ENCODE measurements at places on chromosomes 12 and 14.

DNA sequence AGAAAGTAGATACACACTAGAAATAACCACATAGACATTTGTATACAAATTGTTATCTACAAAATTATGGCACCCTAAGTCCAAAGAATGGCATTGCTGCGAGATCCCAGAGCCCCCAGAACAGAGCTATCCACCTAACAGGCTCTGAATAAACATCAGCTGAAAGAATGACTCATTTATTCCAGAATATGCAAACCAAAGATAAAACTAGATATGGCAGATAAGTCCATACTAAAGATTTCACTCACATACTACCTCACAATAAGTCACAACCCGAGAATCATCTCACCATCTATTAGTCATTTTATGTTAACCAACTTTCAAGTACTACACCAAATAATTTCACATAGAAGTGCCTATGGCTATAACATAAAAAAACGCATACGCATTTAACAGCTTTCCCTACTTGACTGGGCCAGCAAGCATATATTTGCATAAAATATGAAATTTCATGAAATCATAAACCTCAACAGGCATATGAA is 5.6 kb downstream of the CNIH1 start:
- DNase-seq: peak; percentile 71

DNA sequence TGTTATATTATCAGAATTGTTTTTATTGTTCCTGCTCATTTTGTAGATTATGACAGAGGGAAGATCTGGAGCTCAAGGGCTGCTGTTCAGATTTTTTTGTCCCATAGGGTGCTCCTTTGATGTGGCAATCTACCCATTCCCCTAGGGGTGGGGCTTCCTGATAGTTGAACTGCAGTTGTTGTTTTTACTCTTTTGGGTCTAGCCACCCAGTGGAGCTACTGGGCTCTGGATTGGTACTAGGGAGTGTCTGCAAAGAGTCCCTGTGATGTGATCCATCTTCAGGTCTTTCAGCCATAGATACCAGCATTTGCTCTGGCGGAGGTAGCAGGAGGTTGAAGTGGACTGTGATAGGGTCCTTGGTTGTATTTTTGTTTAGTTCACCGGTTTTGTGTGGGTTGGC is 57.9 kb upstream of the SLCO1B1 start:
- no peak for DNase-seq

DNA sequence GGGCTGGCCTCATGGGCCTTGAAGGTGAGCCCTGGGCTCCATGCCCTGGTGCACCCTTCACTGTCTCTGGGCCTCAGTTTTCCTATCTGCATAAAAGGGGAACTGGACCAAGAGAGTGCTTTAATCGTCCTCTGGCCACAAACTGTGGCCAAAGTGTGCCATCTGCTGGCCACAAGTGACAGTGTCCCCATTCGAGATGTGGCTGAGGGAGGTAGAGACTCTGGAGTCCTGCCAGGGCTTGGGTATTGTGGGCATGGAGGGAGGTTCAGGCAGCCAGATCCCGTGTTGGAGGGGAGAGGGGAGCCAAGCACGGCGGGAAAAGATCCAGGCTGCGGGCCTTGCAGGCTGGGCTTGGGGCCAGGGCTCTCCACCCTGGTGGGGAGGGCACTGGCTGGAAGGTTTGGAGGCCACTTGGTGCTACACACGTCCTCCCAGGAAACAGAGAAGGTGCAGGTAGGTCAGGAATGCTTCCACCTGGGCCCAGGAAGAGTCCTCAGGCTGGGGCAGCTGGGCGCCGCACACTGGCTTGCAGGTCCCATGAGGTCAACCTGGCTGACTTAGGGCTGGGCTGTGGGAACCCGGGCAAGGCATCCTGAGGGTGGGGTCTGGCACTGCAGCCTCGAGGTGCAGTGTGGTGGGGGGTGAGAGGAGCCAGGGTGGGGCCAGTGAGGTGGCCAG is 7.3 kb upstream of the KIF26A start:
- DNase-seq: peak; percentile 22

- DNase-seq: peak; percentile 57
Measured at GRCh38 chr14:61051051-61051450, 70.0 kb downstream of the SLC38A6 start.

GRCh38 chr12:33575346-33575745 is 135.7 kb upstream of the SYT10 start:
- DNase-seq: no peak

- no peak for DNase-seq
Measured at GRCh38 chr14:58265401-58265800, 20.8 kb downstream of the PSMA3 start.

DNA sequence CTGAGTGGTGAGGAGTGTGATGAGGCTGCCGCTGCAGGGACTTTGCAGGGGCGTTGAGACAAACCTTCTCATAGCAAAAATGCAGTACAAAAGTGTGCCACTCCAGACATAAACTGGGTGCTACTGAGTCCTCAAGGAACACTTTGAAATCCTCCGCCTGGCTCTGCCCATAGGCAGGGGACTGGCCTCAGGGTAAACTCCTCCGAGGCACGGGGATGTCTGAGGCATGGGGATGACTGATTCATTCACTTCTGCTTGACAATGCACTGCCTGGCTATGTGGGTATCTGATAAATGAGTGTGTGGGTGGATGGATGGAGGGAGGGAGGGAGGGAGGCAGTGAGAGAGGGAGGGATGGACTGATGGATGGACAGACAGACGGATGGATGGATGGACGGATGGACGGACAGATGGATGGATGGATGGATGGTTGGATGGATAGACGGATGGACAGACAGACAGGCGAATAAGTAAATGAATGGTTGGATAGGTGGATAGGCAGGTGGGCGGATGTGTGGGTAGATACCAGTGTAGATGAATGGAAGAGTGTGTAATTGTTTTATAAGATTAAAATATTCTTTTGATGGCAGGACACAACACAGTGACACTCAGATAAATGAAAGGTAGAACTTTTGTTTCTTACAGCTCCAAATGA is 2.1 kb upstream of the BDKRB2 start:
- DNase-seq: no peak

GRCh38 chr12:62730649-62731048 is 204.3 kb downstream of the PPM1H start:
- peak; percentile 78 for DNase-seq

DNA sequence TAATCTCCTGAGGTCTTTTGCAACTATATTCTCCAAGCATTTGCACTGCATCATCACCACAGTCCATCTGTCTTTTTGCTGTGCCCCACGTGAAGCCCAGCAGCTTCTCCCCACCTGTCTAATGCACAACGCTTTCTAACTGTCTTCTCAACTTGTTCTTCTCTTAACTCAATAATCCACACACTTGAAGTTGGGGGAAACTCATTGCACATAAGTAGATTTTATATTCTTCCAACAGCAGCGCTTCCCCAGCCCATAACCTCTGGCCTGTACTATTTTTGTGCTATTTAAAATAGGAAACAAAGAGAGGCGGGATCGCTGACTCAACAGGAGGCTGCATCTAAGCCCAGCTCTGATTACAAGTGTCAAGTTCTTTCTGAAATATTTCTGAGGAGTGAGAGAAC is 226.7 kb downstream of the GXYLT1 start:
- DNase-seq: peak; percentile 5

DNA sequence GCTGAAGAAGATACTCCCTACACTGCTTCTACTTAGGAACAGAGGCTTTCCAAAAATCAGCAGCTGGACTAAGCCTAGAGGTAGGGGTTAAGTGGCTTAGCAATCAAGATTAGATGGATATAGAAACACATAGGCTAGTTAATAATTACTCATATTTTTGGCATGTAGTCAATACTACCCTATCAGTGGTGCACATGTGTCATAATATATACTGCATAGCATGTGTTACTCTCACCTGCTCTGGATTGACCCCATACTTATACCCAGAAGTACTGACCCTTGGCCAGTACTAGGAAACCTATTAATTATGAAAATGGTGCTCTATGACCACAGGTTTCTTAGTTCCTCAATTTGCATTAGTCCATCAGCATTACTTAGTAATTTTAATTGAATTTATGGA is 528.4 kb upstream of the LMO3 start:
- no peak for DNase-seq

GRCh38 chr12:90013409-90013808 is 304.8 kb upstream of the ATP2B1 start:
- DNase-seq: no peak

DNA sequence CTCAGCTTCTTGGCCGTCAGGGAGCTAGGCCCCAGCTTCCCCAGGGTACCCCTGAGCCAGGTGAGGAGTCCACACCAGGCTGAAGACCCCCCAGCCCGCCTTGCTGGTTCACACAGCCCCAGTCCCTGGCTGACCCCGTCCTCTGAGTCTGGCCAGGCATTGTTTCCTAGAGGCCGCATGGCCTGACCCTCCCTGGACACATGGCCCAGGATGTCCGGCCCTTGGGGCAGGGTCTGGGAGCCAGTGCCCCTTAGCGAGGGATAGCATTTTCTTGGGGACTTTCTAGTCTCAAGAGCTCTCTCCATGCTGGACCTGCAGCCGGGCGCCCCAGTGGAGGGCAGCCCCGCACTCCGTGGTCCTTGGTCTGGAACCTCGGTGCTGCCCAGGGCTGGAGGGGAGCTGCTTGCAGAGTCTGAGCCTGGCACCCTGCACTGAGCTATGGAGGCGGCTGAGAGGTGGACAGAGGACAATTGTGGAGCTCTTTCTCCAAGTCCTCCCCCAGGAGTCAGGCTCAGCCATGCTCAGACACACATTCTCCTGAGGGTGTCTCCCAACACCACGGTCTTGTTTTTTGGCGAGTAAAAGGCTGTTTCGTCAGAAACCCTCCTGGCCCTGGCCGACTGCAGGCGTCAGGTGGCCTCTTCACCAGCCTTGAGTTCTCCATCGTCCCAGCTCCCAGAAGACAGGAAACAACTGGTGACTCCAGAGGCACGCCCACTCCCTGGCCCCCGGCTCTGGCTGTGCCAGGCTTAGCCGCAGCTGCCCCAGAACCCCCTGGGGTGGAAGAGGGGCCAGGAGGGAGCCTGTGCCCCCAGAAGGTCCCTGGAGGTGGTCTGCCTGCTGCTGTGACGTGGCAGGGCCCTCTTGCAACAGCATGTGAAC is 17.6 kb upstream of the CRIP2 start:
- DNase-seq: no peak

DNA sequence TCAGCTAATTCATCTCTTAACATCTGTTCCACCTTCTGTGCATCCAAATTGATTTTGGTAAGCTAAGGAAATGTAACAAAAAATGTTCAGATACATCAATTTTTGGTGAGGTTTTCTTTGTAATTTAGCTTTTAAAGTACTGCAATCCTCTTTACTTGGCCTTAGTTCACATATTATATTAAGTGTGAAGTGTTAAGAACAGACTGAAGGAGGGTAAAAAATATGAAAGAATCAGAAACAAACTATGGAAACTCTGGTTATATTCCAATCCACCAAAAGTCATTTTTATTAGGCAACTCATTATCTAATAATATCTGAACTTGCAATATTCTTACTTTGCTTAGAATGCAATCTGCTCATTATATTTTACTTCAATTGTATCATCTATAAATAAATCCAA is 49.1 kb downstream of the CEP290 start:
- no peak for DNase-seq

DNA sequence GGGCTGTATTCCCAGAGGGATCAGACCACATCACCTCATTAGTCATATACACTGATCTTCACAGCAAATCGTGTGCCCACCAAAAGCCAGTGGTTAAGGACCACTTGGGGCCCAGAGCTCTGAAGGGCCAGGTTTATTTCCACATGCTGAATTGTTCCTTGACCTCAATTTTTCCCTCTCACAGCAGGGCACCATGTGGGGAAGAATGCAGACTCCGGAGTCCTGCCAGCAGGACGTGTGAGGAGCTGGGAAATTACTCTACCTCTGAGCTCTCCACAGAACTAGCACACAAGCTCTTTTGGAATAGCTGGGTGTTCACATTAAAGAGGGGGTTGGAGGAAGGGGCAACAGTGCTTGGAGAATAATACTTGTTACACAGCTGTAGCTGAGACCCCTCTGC is 57.6 kb upstream of the SEL1L start:
- no peak for DNase-seq

GRCh38 chr12:112190231-112191025 is 65.1 kb downstream of the TRAFD1 start:
- DNase-seq: no peak

- DNase-seq: no peak
Measured at GRCh38 chr12:65266408-65266807, 12.1 kb upstream of the MSRB3 start.

GRCh38 chr14:72332046-72332445 is 399.8 kb downstream of the RGS6 start:
- no peak for DNase-seq

- no peak for DNase-seq
Measured at GRCh38 chr12:12449533-12450025, 92.7 kb downstream of the BORCS5 start.

DNA sequence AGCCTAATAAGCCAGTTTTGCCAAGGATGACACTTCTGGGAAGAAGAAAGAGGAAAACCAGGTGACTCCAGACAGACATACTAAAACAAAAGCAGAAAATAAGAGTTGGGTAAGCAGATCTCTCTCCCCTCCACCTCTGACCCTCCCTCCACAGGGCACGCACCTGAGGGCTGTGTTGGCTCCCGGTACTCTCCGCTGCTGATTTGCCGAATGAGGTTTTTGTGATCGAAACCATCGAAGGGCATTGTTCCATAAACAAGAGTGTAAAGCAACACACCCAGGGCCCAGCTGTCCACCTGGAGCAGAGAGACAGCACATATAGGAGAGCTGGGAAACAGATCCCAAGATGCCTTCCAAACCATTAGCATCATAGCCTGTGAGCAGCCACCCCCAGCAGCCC is 68.1 kb downstream of the NUAK1 start:
- no peak for DNase-seq

DNA sequence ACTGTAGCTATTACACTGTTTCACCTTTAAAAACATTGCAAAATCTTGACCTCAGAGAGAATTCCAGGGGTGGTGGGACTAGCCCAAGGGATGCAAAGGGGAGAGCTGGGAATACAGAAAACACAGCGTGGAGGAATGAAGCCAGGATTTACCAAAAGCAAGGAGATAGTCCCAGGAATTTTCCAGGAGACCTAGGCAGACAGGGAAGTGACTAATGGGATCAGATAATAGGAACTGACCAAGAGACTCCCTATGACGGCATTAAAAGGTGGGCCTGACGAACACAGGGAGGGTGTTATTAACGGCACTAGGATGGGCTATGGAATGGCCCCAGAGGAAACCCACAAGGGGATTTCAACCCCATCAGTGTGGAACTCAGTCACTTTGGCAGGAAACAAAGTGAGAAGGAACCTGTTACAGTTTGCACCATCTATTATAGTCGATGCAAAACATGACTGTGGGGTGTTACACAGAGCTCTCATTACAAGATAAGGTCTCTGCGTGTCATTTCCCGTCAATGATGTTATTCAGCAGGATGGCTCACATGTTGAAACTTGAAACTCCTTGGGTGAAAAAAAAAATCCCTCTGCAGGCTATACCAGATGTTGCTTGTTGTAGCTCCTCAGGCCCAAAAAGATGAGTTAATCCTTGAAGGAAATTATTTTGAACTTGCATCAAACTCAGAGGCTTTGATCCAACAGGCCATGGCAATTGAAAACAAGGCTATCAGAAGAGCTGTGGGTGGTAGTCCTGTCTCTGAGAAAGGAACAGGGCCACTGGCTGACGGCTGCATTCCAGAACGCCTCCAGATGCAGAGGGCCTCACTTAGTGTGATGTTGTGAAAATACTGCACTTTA is 58.7 kb downstream of the DRAM1 start:
- peak; percentile 83 for DNase-seq

Data from fibroblast of skin of back (primary cell).